ENCODE measurements at places on chromosomes 13 and 19.

DNA sequence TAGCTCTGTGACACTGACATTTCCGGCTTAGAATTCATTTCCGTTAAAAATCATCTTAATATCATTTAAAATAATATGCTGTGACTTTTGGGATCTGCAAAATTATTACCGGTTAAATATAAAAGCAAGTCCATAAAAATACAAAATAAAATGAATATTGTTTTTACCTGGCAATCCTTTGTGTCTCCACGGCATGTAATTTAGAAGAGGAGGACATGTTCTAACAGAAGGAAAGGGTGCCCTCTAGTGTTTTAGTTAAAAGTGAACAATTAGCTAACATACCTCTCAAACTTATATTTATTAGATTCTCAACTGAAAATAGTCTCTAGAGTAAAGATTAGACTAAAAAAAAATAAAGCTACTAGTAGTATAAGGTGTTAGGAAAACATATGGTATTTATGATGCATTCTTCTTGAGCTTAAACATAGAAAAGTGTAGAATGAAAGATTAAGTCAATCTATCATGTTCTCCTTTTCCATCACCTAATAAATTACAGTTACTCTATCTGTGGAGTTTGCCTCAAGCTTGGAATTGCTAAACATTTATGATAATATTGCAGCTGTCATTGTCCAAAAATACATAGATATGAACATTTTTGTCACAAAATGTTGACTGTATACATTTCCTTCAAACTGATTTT is 676.7 kb upstream of the SPRY2 start:
- peak; percentile 9 for DNase-seq

DNA sequence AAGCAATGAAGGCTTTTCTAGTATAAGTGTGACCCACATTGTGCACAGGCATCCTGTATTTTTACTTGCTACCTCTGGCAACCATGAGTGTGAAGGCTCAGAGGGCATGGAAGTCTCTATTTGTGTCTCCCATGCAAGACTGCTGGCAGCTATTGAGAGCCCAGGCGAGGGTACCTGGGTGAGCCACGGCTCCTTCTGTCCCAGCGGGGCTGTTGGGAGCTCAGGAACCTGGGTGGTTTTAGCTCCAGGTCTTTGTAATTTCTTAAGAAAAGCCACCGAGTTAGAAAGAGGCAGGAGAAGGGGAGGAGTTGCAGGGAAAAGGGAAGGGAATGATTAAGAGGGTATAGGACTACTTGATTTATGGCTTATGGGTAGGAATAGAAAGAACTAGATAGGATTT is 190.4 kb upstream of the SOX1 start:
- DNase-seq = no peak

- DNase-seq = no peak
These were observed 33.0 kb downstream of the KPNA3 start for GRCh38 chr13:49759503-49759902.

DNA sequence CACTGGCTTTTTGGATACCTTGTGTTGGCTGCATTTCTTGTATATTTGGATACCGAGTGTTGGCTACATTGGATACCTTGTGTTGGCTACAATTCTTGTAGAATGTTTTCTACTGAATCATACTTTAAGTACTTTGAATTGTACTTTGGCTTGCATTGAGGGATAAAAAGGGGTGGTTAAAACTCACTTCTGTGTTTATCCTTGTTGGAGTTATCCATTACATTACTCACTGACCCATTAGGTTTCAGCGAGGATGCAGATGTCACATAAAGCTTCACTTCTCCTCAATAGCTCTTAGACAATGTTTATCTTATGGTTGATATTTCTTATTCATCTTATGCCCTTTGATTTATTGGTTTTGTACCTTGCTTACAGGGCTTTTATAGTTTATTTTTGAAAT is 43.1 kb downstream of the PDS5B start:
- no peak for DNase-seq
